Cardiac fibroblast (primary cell): ENCODE measurements at places on chromosomes 5 and 9.

- DNase-seq: no peak
Observed at GRCh38 chr9:131492070-131492469, 10.6 kb upstream of the POMT1 start.

- DNase-seq: no peak
Observed at GRCh38 chr5:112799661-112800060, 61.4 kb upstream of the SRP19 start.

DNA sequence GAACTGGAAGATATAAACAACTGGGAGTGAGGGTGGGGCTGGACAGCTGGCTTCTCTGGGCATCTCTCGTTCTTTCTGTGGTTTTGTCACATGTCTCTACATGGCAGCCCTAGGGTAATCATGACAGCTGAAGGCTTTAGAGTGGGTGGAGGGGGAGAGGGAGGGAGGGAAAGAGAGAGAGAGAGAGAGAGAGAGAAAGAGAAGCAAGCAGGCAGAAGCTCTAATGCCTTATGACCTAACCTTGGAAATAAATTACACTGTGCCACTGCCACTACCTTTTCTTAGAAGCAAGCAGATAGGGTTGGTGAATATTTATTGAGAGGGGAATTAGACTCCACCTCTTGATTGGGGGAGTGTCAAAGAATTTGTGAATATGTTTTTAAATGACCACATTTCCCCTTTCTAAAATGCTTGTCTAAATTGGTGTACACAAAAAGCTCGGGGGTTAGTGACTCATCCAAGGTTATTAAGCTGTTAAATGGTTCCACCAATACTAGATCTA lies 2.6 kb upstream of the DAPK1 start:
- DNase-seq: no peak

DNA sequence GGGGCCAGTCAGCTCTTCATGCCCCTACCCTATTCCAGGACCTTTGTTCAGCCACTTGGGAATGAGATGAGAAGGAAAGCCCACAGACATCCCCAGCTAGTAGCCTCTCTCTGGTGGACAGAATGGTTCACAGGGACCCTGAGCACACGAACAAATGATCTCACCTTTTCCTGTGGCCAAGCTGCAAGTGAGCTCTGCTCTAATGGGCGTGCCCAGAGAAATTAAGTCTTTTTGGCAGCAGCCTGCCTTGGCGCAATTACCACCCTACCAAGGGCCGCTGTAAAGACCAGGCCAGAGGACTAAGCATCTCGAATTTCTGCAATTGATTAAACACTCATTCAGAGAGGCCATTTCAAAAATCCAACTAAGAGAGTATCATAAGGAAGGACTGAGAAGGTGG lies 56.0 kb downstream of the WHRN start:
- no peak for DNase-seq

GRCh38 chr9:127216888-127217217 lies 47.7 kb upstream of the GARNL3 start:
- DNase-seq: no peak

DNA sequence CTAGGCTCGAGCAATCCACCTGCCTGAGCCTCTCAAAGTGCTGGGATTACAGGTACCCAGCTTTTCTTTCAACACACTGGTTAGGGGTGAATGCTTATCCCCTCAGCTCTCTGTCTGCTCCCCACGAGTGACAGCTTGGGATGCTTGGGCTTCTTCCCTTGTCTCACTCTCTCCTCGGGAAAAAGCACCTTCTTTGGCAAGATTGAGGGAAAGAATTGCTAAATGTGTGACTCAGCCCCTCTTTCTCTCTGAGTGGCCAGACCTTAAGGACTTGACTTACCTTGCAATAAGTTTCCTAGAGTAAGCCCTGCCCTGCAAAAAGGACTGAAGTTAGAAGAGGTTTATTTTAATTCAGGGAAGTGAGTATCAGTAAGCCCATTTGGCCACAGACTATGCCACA lies 68.1 kb upstream of the ERBIN start:
- DNase-seq: no peak

GRCh38 chr9:84512493-84512892 lies 157.0 kb upstream of the NTRK2 start:
- no peak for DNase-seq

- DNase-seq: no peak
Observed at GRCh38 chr9:38305582-38305981, 86.9 kb upstream of the ALDH1B1 start.
